RWPE2 (cell line): ENCODE measurements at places on chromosomes 7 and 10.

GRCh38 chr10:128150045-128150493 lies 23.8 kb upstream of the MKI67 start:
- DNase-seq, result no peak

DNA sequence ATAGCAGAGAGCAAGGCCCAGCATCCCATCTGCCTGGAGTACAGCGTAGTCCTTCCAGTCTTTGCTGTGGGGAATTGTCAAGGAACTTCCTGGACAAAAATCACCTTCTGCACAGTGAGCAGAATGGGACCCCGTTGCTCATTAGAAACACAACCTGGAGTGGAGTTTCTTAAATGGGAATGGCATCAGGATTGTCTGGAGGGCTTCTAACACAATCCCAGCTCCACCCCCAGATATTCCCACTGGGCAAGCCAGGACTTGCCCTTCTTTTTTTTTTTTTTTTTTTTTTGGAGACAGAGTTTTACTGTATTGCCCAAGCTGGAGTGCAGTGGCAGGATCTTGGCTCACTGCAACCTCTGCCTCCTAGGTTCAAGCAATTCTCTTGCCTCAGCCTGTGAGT lies 356.4 kb downstream of the GALNT17 start:
- DNase-seq, result no peak

GRCh38 chr10:88960802-88961201 lies 8.2 kb upstream of the ACTA2 start:
- no peak for DNase-seq

GRCh38 chr7:107854454-107854853 lies 36.5 kb upstream of the DLD start:
- DNase-seq, result no peak

DNA sequence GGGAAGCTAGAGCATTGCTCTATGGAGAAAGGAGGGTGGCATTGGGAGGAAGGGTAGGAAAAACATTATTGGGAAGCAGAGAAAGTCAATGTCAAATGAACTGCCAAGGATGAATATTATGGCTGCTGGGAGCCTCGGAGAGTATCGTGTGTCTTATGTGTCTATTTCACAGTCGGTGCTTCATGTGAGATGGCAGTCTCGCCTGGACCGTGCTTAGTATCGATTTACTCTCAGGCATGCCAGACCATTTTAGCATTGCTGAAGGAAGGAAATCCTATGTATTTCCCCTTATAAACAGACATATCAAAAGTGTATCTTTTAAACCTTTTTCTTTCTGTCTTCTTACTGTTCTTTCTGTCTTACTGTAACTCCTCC lies 612.6 kb downstream of the AUTS2 start:
- no peak for DNase-seq

DNA sequence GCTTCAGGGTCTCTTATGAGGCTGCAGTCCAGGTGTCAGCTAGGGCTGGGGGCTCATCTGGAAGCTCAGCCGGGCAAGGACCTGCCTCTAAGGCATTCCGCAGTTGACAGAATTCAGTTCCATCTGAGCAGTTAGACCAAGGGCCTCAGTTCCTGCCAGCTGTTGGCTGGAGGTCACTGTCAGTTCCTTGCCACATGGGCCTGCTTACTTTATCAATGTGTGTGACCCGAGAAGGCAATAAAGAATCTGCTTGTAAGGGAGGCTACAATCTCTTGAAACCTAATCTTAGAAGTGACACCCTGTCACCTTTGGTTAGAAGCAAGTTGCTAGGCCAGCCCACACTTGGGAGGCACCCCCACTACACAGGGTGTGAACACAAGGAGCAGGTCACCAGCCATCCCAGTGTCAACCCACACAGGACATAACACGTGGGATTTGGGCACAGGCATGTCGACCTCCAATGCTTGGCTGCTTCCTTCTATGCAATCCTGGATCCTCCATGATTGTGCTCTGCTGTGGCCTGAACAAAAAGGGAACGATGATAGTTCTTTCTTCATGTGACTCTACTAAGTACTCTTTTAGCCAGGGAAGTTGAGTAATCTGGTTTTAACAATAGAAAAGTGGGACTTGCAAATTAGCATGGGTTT lies 41.8 kb downstream of the MTURN start:
- DNase-seq, result no peak

DNA sequence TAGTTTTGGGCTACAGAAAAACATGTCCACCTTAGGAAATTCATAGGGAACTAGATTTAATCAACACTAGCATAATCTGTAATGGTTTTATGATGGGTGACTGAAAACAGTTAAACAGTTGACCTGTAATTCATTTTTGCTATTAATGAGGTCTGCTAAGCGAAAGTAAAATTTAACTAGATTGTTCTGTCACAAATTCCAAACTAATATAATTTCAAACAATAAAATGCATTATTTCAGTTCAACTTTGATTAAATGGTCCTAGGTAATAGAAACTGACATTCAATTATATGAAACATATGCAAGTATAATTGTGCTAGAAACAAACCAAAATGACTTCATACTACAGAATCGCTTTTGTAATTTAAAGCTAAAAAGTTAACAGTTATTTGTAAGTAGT lies 6.9 kb downstream of the NOC3L start:
- DNase-seq, result no peak

DNA sequence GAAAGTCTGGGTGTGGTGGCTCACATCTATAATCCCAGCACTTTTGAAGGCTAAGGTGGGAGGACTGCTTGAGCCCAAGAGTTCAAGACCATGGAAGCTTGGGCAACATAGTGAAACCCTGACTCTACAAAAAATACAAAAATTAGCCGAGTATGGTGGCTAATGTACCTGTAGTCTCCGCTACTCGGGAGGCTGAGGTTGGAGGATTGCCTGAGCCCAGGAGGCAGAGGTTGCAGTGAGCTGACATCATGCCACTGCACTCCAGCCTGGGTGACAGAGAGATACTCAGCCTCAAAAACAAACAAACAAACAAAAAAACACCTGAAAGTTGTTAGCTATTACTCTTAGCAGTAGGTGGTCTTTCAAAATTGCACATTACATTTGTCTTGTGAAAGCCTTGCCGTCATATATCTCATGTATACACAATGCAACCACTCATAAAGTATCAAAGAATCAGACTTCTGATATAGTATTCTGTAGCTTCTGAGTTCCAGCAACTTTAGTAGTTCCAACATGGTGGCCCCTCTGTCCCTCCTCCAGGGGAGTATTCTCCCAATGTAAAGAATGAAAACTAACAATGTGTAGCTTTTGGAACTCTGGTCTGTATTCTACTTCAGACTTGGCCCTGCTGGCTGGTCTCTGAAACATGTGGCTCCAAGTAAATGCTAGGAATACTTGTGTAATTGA lies 101.5 kb downstream of the ZNF92 start:
- no peak for DNase-seq

DNA sequence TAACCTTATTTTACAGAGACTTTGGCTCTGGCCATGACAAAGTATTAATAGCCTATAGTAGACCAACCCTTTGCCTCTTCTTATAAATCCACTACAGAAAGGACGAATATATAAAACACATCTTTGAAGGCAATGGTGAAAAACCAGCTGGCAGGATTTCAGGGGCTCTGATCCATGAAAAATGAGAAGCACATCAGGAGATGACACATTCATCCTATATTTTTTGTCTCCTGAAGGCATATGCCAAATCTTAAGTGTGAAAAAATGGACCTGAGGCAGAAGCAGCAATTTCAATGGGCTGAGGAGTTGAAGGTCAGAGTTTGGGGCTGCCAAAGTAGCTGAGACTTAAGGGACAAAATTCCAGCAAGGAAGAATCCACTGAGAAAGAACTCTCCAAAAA lies 14.4 kb downstream of the RNF216 start:
- DNase-seq, result no peak

DNA sequence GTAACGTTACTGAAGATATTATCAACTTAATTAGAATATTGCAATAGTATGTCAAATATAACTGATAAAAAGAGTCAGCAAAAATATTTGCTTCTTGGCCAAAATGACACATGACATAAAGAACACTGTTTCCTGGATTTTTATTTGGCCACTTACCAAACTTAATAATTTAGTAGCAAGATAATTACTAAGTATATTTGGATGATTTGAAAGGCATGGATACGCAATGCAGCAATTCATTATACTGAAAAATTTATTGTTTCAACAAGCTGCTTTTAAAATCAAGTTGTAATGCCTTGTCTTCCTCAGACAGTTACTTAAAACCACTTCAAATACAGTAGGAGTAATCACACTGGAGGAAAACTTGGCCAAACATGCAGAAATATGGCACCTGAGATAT lies 234.0 kb downstream of the SEMA3E start:
- DNase-seq, result no peak

DNA sequence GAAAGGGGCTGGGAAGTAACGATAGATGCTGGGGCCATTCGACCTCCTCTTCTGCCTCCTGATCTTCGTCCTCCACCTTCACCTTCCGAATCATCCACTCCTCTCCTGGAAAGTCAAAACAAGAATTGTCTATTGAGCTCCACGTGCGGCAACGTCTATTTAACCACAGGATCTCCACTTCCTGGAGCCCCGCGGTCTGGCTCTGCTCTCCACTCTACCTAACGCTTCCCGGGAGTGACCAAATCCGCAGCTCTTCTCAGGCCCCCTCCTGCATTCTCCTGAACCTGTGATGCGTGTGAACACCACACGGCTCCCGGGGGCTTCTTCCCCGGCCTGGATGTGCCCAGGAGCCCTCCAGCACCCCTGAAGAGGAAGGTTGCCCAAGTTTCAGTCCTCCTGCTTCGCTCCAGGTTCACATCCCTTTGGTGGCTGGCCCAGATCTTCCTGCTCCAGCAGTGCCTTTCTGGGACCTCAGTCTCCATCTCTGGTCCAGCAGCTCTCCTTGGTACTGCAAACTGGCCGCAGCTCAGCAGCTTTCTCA lies 7.2 kb downstream of the ZNF467 start:
- DNase-seq, result no peak

GRCh38 chr10:126235091-126235978 lies 152.9 kb downstream of the ADAM12 start:
- DNase-seq, result no peak

DNA sequence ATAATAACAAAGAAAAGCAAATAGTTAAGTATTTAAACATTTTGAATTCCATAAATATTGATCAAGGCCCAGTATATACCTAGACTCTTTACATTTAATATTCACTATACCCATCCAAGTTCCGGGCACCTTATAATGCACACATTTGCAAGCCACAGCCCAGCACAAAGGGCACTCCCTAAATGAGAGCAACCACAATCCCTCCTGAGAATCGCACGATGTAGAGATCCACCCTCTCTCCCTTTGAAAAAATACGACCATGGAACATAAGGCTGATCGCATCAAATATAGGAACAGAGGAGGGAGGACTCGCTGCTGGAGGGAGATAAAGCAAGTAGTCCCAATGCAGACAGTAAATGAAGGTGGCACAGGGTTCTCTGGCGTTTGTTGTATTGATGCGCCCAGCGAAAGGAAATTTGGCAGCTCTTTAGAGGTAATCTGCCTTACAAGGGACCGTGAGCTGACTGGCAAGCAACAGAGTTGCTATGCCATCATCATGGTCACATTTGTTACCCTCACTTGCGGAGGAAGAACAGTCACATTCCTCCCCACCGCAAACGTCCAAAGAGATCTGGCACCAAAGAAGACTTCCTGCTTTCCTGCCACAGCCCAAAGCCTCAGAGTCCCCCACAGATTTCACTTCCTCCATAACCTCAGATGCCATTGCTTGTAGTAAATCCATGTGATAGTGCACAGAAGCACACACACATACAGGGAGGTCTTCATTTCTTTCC lies 16.1 kb upstream of the TAS2R40 start:
- no peak for DNase-seq

GRCh38 chr10:48450741-48451466 lies 144.4 kb downstream of the MAPK8 start:
- peak; percentile 53 for DNase-seq

- no peak for DNase-seq
Observed at GRCh38 chr10:104689547-104689946, 48.5 kb downstream of the SORCS3 start.

DNA sequence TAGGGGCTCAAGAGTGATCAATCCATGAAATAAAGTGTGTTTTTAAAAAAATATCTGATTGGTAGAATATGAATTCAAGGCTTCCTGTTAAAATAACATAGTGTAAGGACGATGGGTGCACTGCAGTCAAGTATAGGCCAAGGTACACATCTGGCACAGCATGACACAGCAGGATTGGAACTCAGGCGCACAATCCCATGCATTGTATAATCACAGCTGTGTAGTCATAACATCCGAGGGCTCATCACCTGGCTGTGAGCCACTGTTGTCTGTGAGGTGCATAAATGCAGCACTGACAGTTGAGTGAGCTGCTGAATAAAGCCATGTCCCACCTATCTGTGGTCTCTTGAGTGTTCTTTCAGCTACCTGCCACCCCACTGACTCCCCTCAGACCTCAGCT lies 142.3 kb upstream of the HPS1 start:
- DNase-seq, result no peak

DNA sequence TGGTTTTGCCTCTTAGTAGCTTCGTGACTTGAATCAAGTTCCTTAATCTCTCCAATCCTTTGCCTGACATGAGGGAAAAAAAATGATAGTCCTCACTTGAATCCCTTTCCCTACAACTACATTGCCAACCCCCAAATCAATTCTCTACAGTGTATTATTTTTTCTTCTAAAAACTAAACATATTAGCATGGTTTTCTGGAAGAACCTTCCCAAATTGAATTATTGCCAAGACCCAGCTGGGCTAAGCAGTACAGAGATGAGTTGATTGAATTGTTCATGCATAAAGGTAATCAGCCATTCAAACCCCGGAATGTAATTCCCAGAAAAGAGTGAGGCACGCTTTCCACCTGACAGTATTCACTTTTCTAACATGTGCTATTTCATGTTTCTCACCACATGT lies 155.6 kb upstream of the AGR3 start:
- DNase-seq, result no peak

DNA sequence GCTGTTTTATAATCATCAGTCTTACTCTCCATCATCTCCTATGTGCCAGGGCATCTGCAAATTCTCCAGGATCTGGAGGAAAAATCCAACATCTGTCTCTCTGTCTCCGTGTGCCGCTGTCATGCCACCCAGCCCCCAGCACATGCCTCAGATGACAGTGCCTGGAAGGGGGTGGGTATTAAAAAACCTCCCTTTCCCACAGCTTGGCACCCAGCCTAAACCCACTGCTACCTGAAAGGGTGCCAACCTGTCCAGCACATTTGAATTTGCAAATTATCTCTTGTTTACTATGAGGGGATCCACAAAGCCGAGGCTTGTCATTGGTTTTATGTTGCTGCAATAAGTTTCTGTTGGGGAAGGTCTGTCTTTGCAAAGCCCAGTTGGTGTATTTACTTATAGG lies 73.1 kb downstream of the EMX2 start:
- no peak for DNase-seq
